ENCODE measurements at places on chromosomes 11 and 22. TPM values are rescaled to one million over a fixed set of nuclear protein-coding genes. Genes with fewer than 3 reads are reported as not detected.

DNA sequence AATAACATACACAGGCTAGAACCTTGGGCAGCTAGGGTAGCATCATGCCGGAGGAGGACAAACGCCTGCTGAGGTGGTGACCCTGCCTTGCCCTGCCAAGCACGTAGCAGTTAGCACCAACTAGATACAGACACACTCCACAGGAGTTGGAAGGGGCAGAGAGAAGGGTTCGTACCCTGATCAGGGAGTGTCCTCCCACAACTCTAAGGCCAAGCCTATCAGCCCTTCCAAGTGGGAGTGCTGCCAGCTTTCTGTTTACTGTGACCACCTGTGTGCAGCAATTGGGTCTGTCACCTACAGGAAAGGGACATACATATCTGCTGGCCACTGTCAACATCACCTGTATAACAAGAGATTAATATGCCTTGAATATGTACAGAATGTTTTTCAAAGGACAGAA lies 1.9 kb upstream of the THAP7 start:
- no peak for DNase-seq

DNA sequence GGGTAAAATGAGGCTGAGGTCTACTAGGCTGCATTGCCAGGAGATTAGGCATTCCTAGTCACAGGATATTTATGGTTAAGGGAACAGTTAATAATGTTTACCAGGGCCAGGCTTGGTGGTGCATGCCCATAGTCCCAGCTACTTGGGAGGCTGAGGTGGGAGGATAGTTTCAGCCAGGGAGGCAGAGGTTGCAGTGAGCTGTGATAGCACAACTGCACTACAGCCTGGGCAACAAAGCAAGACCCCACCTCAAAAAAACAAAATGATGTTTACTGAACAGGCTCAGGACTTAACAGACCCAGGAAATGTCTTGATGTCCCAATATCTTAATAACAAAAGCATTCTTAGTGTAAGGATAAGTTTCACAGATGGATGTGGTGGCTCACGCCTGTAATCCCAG lies 2.8 kb upstream of the MRPL16 start:
- no peak for DNase-seq

DEUP1 gene
- 0.76 TPM for total RNA-seq

DNA sequence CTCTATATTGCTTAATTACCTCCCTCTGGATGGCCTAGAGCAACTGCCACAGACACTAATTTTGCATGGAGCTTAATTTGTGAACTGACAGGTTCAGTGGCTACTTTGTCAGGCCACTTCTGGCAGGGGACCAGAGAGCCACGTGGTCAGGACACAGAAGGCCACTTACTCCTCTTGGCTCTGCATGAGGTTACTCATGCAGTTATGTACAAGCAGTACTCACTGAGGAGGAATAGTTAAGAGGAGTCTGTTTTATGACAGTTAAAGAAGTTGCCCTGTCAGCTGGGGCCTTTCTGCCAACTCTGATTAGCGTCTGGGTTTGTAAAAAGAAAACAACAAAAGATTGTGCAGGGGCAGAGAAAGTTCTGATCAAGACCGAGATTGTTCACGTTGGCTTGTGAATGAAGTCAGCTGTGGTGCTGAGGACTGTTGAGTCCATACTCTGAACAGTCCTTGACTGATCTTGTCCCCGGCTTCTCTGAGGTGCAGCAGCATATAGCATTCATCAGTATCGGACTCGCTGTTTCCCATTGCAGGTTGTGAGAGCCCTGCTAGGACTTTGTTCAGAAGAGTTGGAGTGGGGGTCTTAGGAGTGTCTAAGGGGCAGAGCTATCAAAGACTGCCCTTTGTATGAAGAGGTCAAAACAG lies 41.4 kb downstream of the PPFIBP2 start:
- DNase-seq: peak; percentile 64

DNA sequence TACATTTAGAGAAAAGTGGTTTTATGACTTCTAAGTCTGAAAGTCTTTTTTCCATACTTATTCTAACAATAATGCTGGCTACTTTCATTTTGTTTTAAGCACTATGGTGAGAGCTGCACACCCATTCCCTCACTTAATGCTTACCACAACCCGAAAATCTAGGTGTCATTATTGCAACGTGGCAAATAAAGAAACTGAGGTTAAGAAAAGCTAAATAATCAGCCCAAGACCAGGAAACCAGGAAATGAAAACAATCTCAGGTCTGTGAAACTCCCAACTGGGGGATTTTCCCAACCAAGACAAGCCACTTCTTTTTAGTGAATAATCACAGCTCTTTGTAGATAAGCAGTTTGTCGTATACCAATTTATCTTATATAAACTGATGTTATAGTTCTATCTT lies 126.3 kb downstream of the SLC1A2 start:
- DNase-seq: no peak

DNA sequence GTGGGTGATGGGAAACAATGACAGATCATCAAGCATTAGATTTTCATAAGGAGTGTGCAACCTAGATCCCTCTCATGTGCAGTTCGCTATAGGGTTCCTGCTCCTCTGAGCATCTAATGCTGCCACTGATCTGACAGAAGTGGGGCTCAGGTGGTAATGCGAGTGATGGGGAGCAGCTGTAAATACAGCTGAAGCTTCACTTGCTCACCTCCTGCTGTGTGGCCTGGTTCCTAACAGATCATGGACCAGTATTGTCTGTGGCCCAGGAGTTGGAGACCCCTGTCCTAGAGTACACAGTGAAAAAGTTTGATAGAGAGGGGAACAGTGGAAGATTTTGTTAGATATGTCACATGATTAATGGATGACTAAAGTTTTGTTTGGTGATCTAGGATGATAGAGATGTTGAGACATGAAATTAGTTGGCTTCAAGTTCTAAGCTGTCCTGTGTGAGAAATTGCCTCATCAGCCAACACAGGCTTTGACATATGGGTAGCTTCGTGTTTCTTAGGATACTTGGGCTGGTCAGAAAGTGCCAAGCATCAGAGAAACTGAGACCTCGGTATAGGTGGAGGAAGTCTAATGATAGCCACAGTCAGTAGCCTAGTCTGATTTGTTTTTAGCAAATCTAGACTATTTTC lies 47.4 kb downstream of the ARHGEF12 start:
- no peak for DNase-seq

GRIK4 gene
- total RNA-seq: 0.51 TPM

DNA sequence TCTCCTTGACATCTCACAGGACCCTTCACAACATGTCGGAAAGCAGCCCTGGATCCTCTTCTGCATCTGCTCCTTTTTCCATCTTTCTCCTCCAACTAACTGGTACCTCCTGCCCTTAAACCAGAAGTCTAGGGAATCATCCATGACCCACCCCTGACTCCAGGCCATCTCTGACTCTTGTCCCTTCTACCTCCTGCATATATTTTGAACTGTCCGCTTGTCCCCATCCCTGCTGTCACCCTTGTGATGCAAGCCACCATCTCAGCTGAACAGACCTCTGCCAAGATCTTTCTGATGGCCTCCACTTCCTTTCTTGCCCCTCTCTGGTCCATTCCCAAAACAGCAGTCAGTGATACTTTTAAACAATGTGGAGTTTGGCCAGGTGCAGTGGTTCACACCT lies 7.0 kb downstream of the RIBC2 start:
- DNase-seq: no peak

RIMBP3C gene
- not detected for total RNA-seq

TTC12 gene
- 3.7 TPM for total RNA-seq

PIH1D2 gene
- total RNA-seq: 2.3 TPM

SCGB2A2 gene
- total RNA-seq: not detected

NAALAD2 gene
- total RNA-seq: 1.5 TPM

DNA sequence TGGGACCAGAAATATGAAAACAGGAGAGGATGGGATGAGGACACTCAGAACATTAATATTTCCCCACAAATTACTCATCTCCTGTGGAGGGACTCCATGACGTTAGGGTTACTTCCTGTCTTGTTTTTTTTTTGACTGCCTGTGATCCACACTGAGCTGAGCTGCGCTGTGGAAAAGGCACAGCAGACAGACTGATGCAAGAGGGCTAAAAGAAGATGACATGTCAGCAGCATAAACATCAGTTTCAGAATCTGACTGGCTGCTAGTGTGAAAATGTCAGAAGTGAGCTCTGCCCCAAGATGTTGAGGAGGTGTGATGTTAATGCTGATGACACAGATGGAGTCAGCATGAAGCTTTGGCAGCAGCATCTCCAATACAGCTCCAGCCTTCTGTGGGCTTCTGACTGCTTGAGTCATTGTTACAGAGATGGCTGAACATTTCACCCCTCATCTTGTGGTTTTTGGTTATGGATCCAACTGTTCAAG lies 286.8 kb downstream of the BLID start:
- DNase-seq: peak; percentile 27

Data from heart right ventricle (tissue), 16 donors.